ENCODE measurements at places on chromosomes 12 and 14. TPM values are rescaled to one million over a fixed set of nuclear protein-coding genes. Genes with fewer than 3 reads are reported as not detected.

Gene SLC39A9
- 63.4 TPM for total RNA-seq

Gene TPPP2
- total RNA-seq, result not detected

Gene AKAP3
- total RNA-seq, result 0.26 TPM

Gene DEPDC4
- 2.6 TPM for total RNA-seq

Gene RFLNA
- total RNA-seq, result 5.4 TPM

Gene KRT85
- total RNA-seq, result not detected

Gene MAP3K9
- 12.1 TPM for total RNA-seq

Gene TAS2R8
- total RNA-seq, result not detected

Gene RND1
- 0.44 TPM for total RNA-seq

Gene CAPZA3
- not detected for total RNA-seq

Gene PLEKHD1
- 0.08 TPM for total RNA-seq

Gene PCNX1
- 30.5 TPM for total RNA-seq

GRCh38 chr14:75833326-75834020 is 148.3 kb downstream of the TGFB3 start:
- no peak for DNase-seq

GRCh38 chr12:95909871-95910270 is 32.5 kb downstream of the CCDC38 start:
- no peak for DNase-seq

DNA sequence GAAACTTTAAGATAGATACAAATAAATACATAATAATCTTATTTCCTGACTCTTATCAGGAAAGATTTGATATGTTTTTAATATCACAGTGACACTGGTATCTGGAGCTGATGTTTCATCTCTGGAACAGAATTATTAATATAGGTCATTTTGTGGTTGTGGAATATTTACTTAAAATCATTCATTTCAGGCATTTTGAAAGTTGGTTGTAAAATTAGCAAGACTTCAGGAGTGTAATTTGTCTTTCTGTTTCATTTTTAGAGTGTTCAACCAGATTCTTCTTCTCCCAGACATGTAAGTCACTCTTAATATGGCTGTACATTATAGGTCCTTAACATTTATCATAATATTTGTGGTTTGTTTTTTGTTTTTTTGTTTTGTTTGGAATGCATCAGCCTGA is 115.7 kb downstream of the PCNX1 start:
- DNase-seq, result no peak

- DNase-seq, result no peak
Measured at GRCh38 chr14:64388533-64389285, 556 bp downstream of the MTHFD1 start.

GRCh38 chr12:46627686-46628085 is 198.1 kb downstream of the SLC38A4 start:
- DNase-seq, result no peak

- DNase-seq, result no peak
Measured at GRCh38 chr12:113065126-113066007, 8.8 kb downstream of the DTX1 start.

DNA sequence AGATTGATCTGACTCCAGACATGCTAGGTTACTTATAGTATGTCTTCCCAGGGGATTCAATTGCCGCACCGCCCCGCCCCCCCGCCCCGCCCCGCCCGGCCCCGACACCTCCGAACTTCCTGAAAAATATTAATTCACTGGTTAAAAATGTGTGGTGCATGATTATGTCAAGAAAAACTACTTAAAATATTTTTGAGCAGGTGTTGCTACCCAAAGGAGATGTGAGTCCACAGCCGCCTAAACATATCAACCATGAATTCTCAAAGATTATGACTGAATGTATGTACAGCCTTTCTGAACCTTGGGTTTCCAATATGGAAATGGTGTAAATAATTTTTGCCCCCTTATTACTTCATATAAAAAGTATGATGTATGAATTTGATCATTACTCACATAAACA is 2.7 kb upstream of the RIMKLB start:
- no peak for DNase-seq

DNA sequence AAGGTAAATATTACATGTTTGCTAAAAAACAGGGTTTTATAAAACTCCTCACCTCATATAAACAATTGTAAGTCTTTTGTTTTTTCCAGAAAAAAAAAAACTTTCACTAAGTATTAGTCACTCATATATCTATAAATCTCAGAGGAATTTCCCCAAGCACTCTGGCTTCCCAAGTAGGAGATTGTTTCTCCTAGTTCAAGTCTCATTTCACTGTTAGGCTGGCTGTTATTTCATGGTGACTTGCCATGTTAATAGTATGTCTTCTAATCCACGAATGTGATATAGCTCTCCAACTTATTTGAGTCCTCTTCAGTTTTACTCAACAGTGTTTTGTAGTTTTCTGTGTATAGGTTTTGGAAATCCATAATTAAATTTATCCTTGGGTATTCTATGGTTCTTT is 61.6 kb downstream of the CAPZA3 start:
- no peak for DNase-seq

DNA sequence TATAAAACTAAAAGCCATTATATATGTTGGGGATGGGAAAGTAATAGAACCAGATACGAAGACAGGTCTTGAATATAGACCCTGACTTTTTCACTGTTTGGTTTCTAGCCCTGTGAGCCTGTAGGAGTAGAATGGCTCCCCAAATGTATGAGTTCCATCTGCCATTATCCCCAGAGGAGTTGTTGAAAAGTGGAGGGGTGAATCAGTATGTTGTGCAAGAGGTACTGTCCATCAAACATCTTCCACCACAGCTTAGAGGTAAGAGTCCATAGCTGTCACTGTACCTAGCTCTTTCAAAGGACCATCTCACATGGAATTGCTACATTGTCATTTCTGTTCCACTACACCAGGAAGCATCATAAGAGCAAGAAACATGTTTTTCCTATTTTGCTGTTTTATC is 1.1 kb downstream of the NCAPD2 start:
- DNase-seq, result no peak

- DNase-seq, result no peak
Measured at GRCh38 chr12:108890208-108890607, 10.3 kb downstream of the DAO start.

DNA sequence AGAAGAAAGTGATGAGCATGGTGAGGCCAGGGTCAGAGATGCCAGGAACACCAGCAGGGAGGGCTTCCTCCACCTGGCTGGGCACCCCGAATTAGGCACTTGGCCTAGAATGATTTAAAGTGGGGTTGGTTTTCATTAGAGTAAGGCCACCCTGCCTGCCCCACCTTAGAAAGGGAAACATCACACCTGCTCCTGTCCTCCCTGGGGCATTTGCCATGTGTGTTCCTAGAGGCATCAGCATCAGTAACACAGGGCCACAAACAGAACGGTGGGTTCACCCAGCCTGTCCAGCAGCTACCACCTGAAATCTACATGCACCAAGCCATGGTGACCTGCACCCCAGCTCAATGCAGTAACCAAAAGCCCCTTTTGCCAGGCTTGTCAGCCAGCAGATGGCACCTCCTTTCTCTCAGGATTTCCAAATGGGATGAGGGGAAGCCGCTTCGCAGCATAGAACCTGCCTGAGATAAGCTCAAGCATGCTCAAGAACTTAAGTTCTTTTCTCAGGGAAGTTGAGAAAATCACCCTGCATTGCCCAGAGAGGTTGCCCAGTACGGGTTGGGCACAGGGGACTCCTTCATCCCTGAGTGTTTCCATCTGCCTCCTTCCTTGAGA is 338.8 kb downstream of the DPF3 start:
- no peak for DNase-seq

GRCh38 chr14:68306265-68306933 is 486.5 kb downstream of the ZFP36L1 start:
- DNase-seq, result no peak

- no peak for DNase-seq
Measured at GRCh38 chr12:25553098-25553497, at the start of gene LMNTD1. TSS of gene LMNTD1 (minus strand) at chr12:25553283. CDS start at chr12:25552959, 324 bp downstream.

DNA sequence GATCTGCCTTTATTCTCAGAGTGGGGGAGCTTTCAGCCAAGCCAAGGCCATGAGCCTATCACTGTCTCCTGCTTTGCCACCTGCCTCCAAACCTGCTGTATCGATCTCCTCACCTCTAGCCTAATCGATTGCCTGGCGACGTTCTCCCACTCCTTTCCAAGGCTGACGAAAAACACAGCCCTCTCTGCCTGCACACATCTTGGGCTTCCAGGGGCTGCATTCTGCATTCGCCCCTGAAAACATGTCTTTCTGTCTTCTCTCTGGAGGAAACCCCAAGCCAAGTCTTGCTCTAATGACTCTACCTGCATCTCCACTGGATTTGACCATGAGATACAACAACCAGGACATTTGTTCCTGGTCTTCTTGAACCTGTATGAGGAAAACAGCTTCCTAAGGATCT is 540.7 kb downstream of the BCL11B start:
- no peak for DNase-seq

DNA sequence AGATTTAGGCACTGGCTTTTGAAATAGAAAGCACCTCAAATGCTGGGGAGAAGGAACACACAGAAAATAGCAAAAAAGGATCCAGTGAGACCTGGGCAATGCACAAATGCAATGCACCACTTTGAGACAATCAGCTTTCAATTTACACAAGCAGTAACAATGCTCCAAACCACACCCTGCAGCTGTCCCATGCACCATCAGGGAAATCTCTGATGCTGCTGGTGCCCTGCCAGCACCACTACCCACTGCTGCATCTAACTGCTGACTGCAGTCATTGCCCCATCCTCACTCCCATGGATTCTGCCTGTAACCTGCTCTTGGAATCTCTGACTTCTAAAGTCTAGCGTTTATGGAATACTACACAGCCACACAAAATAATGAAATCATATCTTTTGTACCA is 21.0 kb upstream of the HMGA2 start:
- no peak for DNase-seq

GRCh38 chr12:15535352-15535781 is 213.1 kb downstream of the PTPRO start:
- no peak for DNase-seq

- no peak for DNase-seq
Measured at GRCh38 chr12:11753150-11753499, 103.7 kb downstream of the ETV6 start.

DNA sequence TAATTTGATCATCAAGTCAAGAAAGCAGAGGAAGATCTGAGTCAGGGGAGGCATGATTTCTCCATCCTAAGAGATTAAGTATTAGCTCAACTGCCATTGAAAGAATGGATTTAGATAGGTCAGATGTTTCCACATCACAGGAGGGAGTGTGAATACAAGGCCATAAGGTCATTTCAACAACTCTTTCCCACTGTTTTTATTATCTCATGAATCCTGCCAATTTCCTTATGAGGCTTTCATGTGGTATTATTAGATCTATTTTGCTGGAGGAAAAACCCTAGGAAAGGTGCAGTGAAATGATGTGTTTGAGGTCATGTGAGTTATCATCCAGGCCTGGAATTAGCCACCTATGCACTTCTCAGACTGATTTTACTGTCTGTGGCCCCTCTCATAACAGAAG is 269.0 kb downstream of the NOVA1 start:
- no peak for DNase-seq

- no peak for DNase-seq
Measured at GRCh38 chr14:29236401-29236800, 469.8 kb downstream of the FOXG1 start.

- no peak for DNase-seq
Measured at GRCh38 chr14:63345826-63346225, 27.1 kb upstream of the GPHB5 start.

GRCh38 chr14:102909911-102910310 is 12.6 kb upstream of the AMN start:
- DNase-seq, result no peak

- no peak for DNase-seq
Measured at GRCh38 chr12:55227643-55228042, 6.8 kb downstream of the OR10A7 start.

DNA sequence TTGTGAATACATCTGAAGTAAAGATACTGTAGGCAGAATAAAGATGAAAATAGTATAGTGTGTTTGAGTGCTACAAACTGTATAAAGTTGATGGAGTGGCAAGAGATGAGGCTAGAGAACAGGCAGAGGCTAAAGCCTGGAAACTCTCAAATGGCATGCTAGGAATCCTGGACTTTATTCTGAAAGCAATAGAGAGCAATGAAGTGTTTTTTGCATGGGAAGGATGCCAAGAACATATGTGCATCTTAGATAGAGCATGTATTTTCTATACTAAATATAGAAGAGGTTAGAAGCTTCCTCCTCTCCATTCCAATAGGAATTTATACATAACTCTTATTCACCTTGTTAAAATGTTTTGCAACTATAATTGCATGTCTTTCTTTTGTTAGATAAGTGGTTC is 86.3 kb upstream of the TMTC2 start:
- no peak for DNase-seq

DNA sequence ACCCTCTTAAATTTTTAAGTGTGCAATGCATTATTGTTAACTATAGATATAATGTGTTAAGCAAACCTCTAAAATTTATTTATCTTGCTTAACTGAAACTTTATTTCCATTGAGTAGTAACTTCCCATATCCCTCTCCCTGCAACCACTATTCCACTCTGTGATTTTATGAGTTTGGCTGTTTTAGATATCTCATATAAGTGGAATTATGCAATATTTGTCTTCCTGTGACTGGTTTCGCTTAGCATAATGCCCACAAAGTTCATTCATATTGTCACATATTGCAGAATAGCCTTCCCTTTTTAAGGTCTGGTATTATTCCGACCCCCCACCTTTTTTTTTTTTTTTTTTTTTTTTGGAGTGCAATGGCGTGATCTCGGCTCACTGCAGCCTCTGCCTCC is 247.6 kb downstream of the EMP1 start:
- DNase-seq, result no peak

GRCh38 chr14:36363704-36364103 is 43.3 kb upstream of the MBIP start:
- no peak for DNase-seq

DNA sequence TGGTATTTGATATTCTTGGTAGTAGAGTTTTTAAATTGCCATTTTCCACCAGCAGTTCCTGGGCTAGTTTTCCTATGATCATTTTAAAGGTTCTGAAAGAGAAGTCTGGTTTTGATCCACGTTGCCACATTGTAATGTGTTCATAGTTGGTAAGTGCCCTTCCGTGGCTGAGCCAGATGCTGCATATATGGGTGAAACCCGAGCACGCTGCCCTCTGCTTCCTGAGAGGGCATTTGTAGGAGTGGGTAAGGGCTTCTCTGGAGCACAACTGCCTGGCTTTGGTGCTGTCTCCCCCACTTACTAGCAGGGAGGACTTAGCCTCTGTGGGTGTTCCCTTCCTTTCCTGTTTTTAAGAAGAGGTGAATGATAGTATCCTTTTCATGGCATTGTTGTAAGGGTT is 7.1 kb downstream of the SNRNP35 start:
- no peak for DNase-seq

- DNase-seq, result no peak
Measured at GRCh38 chr14:100067481-100067880, 2.3 kb downstream of the EVL start.

GRCh38 chr12:10358969-10359368 is 30.9 kb downstream of the KLRK1 start:
- no peak for DNase-seq

- DNase-seq, result no peak
Measured at GRCh38 chr14:54805070-54805444, 97.6 kb downstream of the GCH1 start.

DNA sequence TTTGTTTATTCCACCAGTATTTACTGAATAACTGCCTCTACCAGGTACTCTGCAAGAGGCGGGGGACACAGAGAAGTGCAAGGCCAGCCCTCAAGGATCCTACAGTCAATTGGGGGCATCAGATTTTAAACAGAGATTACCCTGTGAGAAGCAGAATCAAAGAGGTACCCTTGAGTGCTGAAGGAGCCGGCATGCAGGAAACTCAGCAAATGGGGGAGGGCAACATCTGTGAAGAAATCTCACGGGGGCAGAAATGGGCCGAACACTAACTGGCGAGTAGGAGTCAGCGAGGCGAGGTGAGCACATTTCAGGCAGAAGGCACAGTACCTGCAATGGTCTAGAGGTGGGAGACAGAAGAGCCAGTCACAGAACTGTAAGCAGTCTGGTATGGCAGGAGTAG is 9.0 kb downstream of the GALNT6 start:
- no peak for DNase-seq

All from Panc1 (cell line).